Stimulated activated CD4-positive, alpha-beta T cell treated with anti-CD3 and anti-CD28 coated beads, Interleukin-15, amount 100 ng/mL, for 1 hour (primary cell): ENCODE measurements at places on chromosomes 13 and 19.

- DNase-seq = no peak
These were observed 6.5 kb downstream of the KCTD4 start for GRCh38 chr13:45194081-45194939.

GRCh38 chr13:111554539-111555267 is 234.3 kb downstream of the TEX29 start:
- no peak for DNase-seq

DNA sequence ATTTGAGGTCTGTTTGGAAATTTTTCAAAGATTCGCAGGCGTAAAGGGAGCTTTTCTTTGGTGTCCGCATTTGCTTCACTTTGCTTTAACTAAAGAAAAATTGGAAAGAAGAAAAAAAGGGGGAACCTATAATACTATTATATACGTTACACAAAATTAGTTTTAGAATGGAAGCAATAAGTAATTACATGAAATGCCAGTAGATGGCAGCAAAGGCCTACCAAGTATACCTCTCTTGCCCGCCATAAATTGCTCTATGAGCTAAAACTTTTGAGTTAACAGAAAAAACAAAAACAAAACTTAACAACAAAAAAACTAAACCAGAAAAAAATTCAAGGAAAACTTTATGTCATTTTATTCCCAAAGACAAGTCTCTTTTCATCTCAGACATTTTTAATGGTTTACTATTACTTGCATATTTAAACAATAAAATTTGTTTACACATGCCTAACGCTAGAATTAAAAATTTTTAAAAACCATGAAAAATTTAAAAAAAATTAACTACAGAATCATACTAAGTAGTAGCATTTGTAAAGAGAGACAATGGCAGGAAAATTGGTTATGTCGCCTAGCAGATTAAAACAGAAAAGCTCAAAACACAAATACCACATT is 271.4 kb downstream of the NALCN start:
- no peak for DNase-seq

DNA sequence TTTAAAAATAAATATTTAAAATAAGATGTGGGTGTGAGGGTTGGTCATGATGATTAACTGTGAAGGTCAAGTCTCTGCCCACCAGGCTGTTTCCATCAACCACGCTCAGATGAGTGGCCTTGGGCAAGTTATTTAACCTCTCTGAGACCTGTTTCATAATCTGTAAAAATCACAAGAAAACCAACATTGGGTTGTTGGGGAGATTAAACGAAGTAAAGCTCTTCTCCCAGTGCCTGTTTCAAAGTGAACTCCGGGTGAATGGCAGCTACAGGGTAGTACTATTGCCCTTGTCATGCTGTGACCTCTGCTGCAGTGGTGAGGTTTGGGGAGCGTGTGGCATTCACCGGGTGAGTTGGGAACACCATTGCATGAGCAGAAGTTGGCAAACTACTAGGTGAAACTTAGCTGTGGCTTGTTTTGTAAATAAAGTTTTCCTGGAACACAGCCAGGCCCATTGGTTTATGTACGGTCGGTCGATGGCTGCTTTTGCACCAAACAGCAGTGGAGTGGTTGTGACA is 153.2 kb downstream of the USP12 start:
- no peak for DNase-seq

GRCh38 chr13:113577881-113578435 is 6.6 kb upstream of the TFDP1 start:
- no peak for DNase-seq

GRCh38 chr13:82740442-82740841 is 1141.8 kb downstream of the SLITRK1 start:
- DNase-seq = no peak

DNA sequence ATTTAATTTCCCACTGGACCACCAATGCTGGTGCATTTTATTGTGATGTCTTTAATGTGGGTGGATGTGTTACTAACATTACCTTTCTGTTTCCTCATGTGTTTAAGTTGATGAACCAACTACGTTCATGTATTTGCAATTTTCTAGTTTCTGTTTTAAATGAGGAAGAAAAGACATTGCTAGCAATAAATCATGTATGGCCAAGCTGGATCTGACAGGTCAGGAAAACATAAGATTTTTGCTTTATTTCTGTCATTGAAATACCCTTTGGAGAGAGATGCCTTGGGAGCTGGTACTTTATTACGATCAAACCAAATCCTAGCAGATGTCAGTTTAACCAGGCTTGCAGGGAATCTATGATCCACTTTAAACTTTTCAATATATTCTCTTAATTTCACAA is 553.2 kb downstream of the RFC3 start:
- DNase-seq = no peak

GRCh38 chr19:40335101-40335500 is 13.1 kb downstream of the C19orf47 start:
- no peak for DNase-seq

DNA sequence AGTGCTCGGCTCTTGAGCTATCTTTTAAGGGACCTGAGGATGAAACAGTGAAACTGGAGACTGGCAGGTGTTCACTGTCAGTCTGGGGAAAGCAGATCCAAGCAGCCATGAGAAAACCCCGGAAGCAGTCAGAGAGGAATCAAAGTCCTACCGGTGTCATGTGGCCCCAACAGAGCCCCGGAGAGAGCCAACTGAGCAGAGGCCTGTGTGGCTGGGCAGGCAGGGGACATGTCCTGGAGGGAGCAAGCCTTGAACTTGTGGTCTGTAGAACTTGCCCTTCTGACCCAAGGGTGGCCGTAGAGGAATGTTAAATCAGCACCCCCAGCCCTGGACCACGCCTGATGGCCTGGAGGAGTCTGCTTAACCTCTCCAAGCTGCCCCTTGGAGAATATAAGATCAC is 113.7 kb upstream of the ZNF507 start:
- no peak for DNase-seq

DNA sequence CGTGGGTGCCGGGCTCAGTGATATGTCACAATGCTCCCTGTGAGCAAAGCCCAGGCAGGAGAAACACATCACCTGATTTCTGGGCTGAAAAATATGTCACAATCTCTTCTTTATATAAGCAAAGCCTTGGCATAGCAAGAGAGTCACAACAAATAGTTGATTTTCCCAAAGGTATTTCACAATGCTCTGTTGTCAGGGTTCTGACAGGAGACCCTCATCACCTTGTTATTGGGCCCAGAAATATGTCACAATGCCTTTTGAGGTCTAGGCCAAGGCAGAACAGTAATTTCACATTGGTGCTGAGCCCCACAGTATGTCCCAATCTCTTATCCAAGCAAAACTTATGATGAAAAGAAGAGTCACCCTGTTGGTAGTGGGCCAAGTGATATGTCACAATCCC is 125.7 kb downstream of the ZNF675 start:
- no peak for DNase-seq

DNA sequence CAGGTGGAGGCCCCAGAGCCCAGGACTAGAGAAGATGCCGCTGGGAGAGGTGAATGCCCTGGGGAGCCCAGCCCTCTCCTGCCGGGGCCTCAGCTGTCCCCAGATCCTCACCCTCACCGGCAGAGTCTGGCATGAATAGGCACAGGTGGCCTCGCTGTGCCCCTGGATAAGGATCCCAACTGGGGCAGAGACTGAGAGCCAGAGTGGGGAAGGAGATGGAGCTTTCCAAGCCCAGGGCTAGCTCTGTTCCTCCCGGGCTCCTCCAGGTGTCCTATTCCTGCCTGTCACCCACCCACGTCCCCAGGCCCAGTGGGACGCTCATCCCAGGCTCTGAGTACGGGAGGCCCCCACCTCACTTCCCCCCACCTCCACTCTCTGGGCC is 16.5 kb downstream of the PRR36 start:
- DNase-seq = no peak

DNA sequence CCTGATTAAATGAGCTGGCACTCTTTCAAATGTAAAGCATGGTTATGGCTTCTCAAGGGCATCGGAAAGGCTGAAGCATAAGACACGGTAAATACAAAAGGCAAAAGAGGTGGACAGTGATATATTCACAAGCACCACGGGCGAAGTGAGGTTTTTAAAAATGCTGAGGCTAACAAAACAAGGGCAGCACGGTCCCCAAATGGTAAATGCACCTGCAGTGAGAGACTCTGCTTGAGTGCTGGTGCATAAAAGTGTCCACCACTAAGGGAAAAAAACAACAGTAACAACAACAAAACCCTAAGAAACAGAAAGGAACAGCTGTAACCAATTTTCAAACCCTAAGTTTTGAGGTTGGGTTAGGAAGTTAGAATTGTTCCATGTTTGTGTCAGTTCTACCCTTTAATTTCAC is 234.9 kb downstream of the PCDH9 start:
- DNase-seq = no peak

DNA sequence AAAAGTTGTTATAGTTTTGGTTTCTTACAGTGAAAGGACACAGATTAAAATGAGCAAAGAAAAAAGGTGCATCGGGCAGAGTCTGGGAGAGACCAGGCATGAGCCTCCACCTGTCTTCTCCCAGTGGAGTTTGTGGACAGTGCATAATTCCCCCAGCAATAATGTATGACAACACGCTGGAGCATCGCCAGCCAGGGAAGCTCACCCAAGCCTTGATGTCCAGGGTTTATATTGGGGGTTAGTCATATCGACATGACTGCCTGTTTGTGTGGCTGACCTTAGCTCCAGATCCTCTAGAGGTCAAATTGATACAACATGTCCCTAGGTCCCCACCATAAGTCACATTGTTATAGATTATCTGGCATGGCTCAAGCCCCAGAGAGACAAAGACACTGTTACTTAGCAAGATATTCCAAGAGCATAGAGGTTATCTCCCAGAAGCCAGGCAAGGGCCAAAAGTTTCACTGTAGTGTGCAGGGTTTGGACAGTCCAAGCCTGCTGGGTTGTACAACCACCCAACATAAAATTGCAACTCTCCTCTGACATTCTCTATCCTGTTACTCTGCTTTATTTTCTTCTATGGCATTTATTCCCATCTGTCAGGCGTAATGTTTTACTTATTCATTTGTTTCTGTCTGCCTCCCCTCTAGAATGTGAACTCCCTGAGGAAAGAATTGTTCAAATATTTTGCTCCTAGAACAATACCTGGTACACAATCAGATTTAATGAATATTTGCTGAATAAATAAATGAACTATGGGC is 5.6 kb upstream of the KLK13 start:
- no peak for DNase-seq

GRCh38 chr19:4870025-4870700 is 2.7 kb upstream of the PLIN3 start:
- no peak for DNase-seq

DNA sequence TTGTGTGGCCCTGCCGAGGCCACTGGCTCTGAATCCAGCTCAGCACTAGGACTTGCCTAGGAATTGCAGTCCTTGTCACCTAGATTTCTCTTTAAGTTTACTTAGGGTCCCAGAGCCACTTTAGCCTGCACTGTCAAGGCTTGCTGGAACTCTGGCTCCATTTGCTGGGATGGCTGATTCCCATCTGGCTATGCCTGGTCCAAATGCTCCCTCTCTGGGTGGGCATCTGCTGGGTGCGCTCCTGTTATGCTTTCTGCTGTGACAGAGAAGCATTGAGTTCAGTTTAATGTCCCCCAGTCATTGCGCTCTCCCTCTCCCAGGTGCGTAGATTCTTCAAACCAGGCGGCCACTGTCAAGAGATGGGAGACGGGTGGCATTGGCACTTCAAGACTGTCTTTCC is 102.2 kb downstream of the MTUS2 start:
- no peak for DNase-seq

DNA sequence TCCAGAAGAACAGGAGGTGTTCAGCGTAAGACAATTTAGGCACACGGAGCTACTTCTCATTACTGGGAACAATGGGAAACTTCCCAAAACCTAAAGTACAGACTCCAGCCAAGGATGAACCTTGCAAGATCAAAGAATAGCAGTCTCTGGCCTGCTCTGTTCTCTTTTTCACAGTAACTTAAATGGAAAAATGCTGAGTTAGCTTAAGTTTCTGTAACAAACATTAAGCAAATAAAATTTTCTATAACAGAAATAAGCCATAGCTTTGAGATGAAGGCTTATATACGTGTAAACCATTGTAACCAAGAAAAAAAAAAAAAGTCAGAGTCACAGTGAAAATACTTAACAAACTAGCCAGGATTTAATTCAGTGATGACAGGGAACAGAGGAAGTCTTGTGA is 18.2 kb upstream of the ZNF460 start:
- DNase-seq = no peak

DNA sequence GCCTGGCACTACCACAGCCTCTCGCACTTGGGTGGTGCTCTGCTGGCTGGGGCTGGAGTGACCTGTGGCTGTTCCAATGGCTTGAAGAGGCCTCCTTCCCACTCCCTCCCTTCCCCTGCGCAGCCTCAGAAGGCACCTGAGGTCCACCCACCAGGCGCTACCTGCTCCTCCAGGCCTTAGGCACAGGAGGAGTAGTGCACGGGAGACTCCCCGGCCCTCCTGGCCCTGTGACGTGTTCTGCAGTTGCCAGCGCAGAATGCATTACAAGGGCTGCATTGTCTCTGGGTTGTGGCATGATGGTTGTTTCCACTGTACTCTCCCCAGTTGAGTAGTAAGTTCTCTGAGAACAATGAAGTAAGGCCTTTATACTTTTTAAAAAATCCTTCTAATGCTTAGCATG is 128.6 kb downstream of the TEX29 start:
- DNase-seq = no peak

DNA sequence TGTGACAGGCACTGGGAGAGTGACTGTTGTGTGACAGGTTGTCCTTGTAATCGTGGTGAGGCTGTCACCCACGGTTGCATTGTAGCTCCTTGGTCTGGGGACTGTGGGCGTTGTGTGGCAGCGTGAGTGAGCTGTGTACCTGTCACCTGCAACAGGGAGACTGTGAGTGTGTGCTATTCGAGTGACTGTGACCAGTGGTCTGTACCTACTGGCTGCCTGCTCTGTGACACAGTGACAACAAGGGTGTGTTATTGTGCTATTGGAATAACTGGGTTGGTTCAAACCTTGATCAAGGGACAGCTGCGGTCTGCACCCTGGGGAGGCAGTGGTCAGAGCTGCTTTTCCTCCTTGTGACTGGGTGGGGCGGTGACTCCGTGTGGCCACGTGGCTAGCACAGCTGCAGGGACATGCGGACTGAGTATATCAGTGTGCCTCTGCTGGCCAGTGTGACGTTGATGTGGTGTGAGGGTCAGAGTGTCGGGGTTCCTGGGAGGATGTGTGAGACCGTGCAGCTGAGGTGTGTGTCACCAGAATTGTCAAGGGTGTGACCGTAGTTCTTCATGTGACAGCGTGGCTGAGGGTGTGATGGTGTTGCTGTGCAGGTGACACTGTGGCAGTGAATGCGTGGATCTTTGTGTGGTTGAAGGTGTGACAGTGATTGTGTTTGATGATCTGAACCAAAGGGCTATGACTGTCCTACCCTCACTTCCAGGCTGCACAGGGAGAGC is 10.1 kb upstream of the NFIX start:
- no peak for DNase-seq

- DNase-seq = no peak
These were observed 12.3 kb downstream of the DDX39A start for GRCh38 chr19:14406645-14407401.

- DNase-seq = no peak
These were observed 98.8 kb upstream of the CACNA1A start for GRCh38 chr19:13604902-13605586.

DNA sequence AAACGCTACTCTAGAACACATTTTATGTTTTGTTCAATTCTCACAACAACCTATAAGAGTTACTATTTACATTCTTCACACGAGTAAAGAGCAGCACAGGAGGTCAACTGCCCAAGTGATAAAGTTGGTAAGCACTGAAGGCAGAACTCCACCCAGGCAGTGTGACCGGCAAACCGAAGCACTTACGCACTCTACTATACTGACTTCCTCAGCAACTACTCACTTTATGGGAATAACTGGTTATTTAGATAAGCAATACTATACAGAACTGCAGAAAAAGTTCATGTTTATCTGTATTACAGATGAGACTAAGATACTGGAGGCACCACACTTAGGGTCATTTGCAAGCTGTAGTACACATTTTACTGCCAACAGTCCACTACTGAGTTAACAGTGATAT is 28.8 kb downstream of the FOXO1 start:
- DNase-seq = no peak

GRCh38 chr19:4593409-4593851 is 33.9 kb upstream of the SEMA6B start:
- DNase-seq = no peak
